Cardiac fibroblast (primary cell): ENCODE measurements at places on chromosomes 5 and 9.

DNA sequence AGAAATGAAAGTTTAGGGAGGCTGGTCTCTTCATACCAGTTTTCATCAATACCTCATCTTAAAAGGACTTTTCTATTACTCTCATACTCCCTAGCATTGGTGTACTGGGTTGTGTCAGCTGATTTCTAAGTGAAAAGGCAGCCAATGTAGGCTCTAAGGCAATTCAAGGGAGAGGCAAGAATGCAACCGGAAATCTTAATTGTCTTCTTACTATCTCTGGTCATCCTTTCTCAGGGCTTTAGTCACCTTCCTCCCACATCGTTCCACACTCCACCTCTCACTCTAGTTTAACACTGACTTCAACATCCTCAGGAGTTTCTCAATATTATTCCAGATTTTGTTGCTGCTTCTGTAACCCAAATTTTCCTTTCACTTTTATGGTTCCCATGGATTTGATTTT is 281.8 kb upstream of the RFX3 start:
- DNase-seq: no peak

GRCh38 chr5:154214371-154215106 is 24.0 kb downstream of the GALNT10 start:
- DNase-seq: peak; percentile 51

GRCh38 chr5:28408186-28408585 is 1369.8 kb upstream of the CDH9 start:
- DNase-seq: peak; percentile 2

GRCh38 chr9:120914953-120915352 is 11.6 kb downstream of the TRAF1 start:
- DNase-seq: no peak

DNA sequence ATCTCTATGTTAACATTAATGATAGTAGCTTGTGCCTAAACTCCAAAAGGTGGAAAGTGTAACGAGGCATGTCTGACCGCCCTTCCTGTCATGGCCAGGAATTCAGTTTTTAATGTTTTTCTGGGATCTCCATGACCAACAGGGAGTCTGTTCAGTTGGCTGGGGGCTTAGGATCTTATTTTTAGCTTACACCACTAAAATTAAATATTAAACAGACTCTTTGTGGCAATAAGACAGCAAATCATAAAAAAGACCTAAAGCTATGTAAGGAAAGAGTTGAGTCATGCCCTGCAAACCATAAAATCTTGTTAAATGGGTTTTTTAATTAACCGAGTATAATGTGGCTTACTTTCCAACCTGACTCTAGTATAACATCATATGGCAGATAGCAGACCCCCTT is 247.8 kb downstream of the DIRAS2 start:
- DNase-seq: no peak

- peak; percentile 41 for DNase-seq
These were observed 87.4 kb upstream of the CD180 start for GRCh38 chr5:67283988-67284487.

- DNase-seq: peak; percentile 83
These were observed 1.3 kb downstream of the PHYHD1 start for GRCh38 chr9:128921881-128922763.

GRCh38 chr9:81289622-81290021 is 399.7 kb downstream of the TLE1 start:
- no peak for DNase-seq

DNA sequence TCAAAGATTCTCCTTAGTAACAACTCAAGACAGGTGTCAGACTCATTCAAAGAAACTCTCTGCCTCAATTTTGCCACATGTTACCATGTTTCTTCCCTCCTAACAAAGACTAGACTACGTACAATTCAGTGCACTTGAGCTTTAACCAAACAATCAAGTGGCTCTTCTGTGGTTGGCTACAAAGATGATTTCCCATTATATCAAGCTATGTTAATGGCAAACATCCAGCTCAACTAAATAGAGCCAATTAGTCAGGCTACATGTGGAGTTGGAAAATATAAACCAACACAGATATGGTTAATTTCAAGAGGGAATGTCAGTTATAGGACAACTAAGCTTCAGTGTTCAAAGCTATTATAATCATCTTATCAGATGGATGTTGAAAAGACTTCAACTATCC is 29.2 kb upstream of the ADRA1B start:
- no peak for DNase-seq

DNA sequence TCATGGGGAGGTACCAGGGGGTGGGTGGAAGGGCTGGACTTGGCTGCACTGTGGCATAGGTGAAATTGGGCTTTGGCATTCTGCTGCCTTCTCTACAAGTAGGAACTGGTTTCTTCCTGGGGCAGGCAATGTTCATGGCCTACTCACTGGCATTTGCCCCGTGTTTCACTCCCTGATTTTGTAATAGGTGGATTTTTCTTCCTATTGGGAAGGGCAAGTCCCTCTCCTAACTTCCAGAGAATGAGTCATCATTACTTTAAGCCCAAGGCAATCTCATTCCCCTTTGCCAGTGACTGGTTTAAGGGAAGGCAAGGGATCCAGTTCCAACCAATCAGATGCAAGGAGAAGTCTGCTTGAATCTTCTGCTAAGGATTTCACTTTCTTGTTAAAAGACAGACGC is 67.9 kb upstream of the ANKRD55 start:
- no peak for DNase-seq

DNA sequence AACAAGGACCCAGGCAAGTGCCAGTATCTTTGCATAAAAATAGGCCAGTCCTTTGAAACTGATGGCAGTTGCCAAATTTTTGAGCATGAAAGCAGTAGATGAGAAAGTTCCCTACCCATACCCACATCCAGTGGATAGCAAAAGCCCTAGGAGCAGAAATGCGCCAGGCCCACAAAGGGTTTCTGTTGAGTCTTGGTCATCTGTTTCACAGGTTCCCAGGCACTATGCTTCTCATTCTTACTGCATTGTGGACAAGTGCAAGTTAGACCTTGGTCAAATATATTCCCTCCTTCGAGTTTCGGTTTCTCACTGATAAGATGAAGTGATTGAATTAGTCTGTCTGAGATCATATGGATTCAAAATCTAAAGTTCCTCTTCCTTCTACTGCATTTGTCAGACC is 152.3 kb downstream of the NR3C1 start:
- no peak for DNase-seq

GRCh38 chr5:119360905-119361593 is 5.2 kb downstream of the TNFAIP8 start:
- DNase-seq: peak; percentile 39

- DNase-seq: peak; percentile 90
These were observed 162.8 kb downstream of the TLE1 start for GRCh38 chr9:81526587-81526986.

GRCh38 chr9:1458503-1458902 is 408.3 kb downstream of the DMRT2 start:
- peak; percentile 8 for DNase-seq

- no peak for DNase-seq
These were observed 84.1 kb downstream of the TLE1 start for GRCh38 chr9:81605170-81605670.

DNA sequence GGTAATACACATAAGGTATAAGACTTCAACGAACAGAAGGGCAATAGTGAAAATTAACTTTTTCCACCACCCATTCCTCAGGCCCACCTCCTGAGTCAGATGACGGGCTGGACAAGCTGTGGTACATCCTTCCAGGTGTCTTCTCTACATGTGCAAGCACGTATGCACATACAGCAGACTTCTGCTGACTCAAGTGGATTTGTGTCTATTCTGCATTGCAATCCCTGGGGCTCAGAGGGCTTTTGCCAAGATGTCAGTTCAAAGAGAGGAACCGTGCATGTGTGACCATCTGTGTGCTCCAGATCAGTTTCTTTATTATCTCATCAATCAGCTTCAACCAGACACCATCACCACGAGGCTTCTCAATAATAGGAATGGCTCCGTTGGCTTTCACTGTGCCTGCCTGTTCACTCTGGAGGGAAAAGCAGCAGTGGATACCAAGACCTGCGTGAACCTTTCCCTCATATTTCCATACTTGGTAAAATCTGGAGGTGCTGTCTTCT is 288.4 kb downstream of the MTRR start:
- DNase-seq: no peak
